Foreskin fibroblast (primary cell): ENCODE measurements at places on chromosomes 12 and 14.

DNA sequence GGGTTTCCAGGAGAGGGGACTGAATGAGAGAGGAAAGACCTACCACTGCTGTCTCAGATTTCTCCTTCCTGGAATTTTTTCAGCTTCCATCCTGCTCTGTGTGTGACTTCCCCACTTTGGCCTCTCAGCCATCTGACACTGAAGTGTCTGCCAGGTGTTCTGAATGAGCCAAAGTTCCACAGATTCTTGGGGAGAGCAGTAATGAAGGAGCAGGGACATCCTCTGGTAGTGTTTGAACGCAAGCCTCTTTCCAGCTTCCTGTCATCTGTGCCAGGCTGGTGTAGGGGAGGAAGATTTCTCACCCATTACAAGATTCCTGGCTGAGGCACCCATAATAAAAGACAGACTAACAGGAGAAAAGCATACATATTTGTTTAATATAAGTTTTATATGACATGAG, 141.7 kb upstream of the NRXN3 start:
- no peak for DNase-seq

DNA sequence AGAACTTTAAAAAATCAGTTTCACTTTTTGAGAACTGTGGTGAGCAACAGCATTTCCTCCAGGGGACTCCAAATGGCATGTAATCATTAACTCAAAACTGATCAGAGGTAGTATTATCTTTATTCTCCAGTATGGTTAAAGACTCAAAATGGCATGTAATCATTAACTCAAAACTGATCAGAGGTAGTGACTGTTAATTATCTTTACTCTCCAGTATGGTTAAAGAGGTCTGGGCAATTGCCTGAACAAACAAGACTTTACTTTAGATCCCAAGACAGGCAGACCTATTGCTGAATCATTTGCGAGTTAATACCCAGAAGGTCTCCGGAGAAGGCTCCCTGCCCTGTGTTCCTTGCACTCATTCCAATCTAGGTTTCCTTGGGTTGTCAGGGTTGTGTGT, 6.6 kb upstream of the ACADS start:
- DNase-seq = no peak

- DNase-seq = no peak
These were observed 194.4 kb upstream of the BCL2L14 start for GRCh38 chr12:11876307-11876706.

- peak; percentile 78 for DNase-seq
These were observed at the start of gene BDKRB2 for GRCh38 chr14:96204151-96205058. TSS of gene BDKRB2 (plus strand) at chr14:96204839. CDS start at chr14:96237108, 32,269 bp downstream.

GRCh38 chr12:113064395-113065125, 8.0 kb downstream of the DTX1 start:
- DNase-seq = no peak

DNA sequence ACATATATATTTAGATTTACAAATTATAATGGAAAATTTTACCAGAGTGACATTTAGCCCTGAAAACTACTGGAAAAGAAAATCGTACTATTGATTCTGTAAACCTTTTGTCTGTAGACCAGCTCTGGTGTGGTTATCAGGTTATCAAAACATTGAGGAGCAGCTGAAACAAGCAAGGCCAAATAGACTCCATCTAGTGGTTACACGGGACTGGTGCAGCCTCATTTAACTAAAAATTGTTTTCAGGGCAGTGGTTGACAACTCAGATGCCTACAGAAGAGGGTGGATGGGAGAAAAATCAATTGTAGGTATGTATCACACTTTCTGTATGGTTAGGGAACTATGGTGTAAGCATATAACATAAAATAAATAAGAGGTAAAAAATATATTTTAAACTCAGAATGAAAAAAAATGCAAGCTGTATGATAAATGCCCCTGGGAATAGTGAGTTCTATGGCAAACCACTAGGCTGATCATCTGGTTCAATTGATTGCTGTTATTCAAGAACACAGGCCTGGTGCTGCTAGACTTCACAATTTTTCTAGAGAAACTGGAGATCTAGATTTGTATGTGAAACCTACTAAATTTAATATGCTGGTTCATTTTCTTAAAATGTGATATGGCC, 51.2 kb downstream of the ACSS3 start:
- DNase-seq = peak; percentile 24

- DNase-seq = no peak
These were observed 71.1 kb upstream of the RASSF8 start for GRCh38 chr12:25887367-25887766.

GRCh38 chr12:96948782-96949181, 41.7 kb downstream of the NEDD1 start:
- no peak for DNase-seq

DNA sequence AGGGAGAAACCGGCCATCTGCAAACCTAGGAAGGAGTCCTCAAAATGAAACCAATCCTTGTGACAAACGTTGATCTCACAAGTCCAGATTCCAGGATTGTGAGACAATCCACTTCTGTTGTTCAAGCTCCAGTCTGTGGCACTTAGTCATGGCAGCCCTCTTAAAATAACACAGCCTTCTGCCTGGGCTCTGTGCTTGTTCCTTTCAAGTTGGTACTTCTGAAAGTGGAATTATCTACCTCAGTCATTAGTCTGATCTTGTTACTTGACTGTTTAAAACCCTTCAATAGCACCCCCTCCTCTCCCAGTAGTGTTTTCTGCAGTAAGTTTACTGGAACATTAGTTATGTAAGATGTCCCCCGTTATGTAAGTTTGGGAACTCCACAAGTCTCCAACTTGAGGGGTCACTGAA, 111.0 kb upstream of the HIF1A start:
- peak; percentile 77 for DNase-seq

GRCh38 chr12:110744601-110745264, 2.0 kb upstream of the PPP1CC start:
- DNase-seq = no peak

DNA sequence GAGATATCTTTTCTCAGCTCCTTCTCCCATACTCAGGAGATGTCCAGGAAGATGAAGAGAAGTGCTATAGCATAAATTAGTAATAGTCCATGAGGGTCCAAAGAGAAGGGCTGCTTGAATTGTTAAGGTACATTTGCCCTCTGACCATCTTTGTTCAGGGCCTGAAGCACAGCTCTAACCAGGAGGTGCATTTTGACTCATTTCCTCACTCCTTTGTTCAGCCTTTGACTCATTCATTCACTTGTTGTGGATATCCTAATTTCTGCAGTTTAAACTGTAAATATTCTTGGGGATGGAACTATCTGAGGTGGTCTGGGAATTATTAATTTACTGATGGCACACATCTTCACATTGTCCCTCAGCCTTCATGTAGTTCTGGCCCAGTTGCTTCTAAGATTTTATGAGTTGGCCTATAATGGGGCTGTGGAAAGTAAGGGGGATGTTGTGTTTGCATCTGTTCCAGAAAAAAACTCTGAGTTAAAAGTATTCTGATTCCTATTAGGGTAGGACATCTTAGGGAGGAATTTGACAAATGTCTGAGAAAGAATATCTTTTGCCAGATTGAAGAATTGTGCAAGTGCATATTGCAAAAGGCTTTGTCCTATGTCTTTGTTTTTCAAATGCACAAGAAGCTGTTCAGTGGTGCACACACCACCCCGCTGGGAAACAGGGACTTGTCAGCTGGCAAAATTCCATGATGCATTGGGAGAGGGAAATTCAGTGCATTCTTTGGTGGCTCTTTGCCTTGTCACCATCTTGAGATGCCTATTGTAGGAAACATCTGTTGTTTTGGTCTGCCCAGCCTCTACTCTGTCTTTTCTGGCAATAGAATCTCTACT, 22.1 kb downstream of the SMOC1 start:
- peak; percentile 62 for DNase-seq

DNA sequence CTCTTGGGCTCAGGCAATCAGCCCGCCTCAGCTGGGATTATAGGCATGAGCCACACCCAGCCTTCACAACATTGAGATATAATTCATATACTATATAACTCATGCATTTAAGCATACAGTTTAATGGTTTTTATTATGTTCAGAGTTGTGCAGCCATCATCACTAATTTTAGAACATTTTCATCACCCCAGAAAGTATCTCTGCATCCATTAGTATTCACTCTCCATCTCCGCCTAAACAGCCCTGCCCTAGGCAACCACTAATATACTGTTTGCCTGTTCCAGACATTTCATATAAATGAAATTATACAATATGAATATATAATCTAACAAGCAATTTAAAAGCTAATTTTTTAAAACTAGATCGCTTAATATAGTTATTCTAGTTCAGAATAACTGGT, 34.7 kb downstream of the TBK1 start:
- DNase-seq = no peak

- DNase-seq = peak; percentile 64
These were observed 62.3 kb downstream of the ETV6 start for GRCh38 chr12:11711651-11712327.

DNA sequence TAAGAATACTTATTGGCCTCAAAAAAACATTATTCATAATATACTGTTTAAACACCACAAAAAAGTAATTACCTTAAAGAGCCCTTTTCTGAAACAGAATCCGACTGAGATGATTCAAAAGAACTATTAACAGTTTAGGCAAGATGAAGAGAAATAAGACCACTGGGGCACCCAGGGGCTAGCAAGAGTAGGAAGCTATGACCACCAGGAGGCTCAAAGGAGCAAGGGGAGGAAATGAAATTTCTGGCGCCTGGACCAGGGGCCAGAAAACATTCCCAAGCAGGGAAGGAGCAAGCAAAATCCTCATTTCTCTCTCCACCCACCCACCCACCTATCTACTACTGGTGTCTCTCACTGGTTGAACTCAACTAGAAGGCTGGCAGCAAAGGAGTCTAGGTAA, 6.3 kb upstream of the DCAF4 start:
- no peak for DNase-seq

DNA sequence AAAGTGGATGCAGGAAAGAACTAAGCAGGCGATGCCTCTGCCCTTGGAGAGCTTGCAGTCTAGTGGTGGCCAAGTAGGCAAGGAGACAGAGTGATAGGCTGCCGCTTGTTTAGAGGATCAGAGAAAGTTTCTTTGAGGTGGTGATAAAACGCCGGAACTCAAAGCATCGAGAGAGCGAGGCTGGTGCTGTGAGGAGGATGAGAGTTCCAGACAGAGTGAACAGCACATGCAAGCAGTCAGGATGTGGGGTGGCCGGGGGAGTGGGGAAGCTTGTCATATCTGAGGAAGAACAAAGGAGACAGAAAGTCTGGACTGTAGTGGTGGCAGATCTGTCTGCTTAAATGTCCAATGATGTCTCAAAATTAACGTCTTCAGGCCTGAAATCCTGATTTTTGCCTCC, 319.7 kb downstream of the SNAPC1 start:
- DNase-seq = no peak

DNA sequence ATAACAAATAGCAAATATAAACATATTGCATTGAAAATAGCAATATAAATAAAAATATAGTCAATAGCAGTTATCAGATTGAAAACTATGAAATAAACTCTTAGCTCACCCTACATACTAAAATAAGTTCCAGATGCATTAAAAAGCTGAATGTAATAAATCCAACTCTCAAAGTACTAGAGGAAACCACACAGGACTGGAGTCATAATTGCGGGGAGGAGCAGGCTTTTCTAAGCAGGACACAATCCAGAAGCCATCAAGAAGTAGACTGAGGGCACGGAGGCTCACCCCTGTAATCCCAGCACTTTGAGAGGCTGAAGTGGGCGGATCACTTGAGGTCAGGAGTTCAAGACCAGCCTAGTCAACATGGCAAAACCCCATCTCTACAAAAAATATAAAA, 22.2 kb downstream of the GSC start:
- no peak for DNase-seq

DNA sequence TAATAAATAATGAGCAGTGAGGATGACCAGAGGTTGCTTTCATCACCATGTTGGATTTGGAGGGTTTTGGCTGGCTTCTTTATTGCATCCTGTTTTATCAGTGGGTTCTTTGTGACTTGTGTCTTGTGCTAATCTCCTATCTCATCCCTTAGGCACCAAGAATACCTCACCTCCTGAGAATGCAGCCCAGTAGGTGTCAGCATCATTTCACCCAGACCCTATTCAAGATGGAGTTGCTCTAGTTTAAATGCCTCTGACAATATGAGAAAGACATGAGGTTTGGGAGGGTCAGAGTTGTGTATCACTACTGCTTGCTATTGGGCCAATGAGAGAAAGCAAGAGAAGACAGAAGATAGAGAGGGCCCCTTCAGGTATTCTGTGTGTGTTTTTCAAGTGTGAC, 592.2 kb downstream of the ETNK1 start:
- DNase-seq = no peak

DNA sequence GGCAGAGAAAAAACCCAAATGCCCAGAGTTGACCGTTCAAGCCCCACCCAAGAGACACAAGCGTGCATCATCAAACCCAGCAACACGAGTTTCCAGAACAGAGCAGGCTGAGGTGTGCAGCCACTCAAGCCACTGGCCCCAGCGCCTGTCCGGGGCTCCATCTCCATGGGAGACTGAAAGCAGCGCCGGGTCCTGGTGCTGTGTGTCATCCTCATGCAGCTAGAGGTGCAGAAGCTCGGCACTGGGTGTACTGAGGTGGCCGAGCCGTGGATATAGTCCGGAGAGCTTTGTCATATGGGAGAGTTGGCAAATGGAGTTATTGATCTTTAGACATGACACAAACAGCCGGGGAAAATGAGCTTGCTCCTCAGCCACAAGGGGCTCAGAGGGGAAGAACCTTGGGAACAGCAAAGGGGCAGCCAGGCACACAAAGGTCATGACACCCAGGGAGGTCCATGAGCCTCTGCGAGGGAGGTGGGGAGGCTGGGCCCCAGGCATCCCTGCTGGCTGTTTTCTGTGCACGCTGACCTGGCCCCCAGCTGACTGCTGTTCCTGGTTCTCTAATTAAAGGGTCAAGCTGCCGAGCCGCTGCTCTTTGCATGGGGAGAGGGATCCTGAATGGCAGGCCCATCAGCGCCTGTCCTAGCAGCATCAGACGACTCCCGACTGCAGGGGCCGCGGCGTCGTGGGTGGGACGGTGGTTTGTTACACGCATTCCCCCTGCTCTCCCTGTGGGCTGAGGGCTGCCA, 145.4 kb upstream of the SFSWAP start:
- no peak for DNase-seq

DNA sequence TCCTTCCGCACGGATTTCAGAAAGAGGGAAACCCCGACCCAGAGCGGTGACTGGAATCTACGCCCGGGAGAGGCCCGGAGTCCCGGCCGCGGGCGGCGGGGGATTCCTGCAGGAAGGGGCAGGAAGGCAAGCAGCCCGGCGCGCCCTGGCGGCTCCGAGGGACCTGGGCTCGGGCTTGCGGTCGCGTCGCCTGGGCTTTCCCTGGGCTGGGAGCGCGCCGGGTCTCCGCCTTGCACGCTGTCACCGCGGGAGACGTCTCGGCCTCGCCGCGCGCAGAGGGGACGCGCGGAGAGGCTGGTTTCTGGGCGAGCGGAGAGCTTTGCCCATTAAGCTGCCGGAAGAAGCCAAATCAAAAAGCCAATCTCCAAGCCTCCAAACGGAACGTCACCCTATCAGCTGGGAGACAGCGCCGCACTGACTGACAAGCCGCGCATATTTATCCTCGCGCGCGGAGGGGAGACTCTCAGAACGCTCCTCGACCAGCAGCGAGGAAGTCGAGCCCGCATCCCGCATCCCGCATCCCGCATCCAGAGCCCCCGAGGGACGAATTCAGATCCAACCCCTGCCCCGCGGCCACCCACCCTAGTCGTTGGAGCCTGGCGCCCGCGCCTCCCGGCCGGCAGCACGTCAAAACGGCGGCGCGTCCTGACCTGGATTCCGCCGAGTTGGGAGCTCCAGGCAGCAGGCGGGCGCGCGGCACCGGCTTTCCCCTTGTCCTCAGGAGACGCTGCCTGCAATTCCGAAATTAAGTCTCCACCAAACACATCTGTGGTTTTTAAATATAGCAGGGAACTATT, at the start of gene SLC8A3:
Gene SLC8A3 (minus strand): TSS at position 293 of the 797 bp plus-strand sequence. CDS start 20,529 bp downstream, outside the sequence.
- peak; percentile 72 for DNase-seq
